Lower leg skin (tissue), 4 donors: ENCODE measurements at places on chromosomes 16 and 17. TPM values are rescaled to one million over a fixed set of nuclear protein-coding genes. Genes with fewer than 3 reads are reported as not detected.

- no peak for DNase-seq
These were observed at the start of gene NTN1 for GRCh38 chr17:9021158-9021991. Gene NTN1 (plus strand): TSS chr17:9021510. CDS start chr17:9022374, 864 bp downstream.

TUBD1 gene
- total RNA-seq, result 9.9 TPM

- no peak for DNase-seq
These were observed 22.8 kb upstream of the CNEP1R1 start for GRCh38 chr16:50002190-50002589.

DNA sequence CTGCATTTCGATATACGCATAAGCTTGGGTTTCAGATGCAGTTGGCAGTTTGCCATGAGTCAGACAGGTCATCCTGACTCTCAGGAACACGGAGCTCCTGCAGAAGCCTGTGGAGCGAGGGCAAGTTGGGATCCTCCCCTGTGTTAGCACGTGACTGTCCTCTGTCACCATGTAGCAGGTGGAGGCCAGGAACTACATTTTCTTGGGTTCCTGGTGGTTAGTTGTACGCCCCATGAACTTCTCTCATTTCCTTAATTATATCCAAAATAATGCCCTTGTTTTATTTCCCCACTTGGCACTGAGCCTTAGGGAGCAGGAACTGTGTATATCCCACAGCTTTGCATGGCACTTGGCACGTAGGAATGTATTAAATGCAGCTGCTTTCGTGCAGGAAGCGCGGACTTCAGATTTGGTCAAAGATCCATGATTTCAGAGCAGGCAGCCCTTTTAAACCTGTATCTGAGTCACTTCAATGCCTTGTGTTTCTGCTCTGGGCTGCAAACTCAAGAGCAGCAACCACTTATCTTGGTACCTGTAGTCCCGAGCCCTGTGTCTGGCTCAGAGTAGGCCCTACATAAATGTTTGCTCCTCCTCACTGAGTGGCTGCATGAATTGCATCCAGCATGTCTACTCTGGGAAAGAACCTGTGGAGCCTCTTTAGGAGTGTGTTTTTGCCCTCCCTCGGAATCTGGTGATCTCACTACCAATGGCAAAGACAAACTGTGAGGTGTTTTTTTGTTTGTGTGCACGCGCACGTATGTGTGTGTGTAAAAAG is 428.4 kb downstream of the MAF start:
- no peak for DNase-seq

PPM1D gene
- 31.1 TPM for total RNA-seq

CES3 gene
- 1.3 TPM for total RNA-seq
